Nucleus accumbens (tissue), 56 donors: ENCODE measurements at places on chromosomes 11 and 22.

- no peak for DNase-seq
Observed at GRCh38 chr11:123742031-123742723, 717 bp upstream of the ZNF202 start.

GRCh38 chr22:45547731-45548130, 45.0 kb downstream of the FBLN1 start:
- no peak for DNase-seq

DNA sequence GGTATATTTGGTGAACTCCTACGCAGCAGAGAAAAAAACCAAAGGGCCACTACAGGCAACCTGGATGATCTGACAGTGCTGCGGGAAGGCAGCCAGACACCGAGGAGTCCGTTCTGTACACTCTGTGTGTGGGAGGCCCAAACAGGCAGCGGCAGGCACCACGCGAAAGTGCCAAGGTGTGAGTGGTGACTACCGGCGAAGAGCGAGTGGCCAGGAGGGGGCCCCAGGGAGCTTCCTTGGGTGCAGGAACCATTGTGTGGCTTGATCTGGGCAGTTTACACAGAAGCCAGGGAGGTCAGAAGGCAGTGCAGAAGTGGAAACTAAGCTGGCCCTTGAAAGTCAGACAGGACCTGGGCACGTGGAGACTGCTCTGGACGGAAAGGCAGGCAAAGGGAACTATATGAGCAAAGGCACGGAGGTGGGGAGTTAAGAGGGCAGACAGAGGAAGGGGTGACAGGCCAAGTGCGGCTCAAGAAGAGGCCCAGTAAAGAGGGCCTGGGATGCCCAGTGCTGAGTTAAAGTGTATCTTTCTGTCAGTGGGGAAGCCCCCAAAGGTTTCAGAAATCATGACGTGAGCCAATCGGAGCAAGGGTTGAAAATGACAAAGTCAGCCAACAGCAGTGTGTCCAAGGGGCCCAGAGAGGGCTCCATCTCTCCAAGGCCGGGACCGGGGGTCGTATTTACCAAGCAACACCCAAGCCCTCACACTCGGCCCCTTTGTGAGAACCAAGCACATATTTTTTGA, 10.6 kb downstream of the TMEM184B start:
- peak; percentile 61 for DNase-seq

DNA sequence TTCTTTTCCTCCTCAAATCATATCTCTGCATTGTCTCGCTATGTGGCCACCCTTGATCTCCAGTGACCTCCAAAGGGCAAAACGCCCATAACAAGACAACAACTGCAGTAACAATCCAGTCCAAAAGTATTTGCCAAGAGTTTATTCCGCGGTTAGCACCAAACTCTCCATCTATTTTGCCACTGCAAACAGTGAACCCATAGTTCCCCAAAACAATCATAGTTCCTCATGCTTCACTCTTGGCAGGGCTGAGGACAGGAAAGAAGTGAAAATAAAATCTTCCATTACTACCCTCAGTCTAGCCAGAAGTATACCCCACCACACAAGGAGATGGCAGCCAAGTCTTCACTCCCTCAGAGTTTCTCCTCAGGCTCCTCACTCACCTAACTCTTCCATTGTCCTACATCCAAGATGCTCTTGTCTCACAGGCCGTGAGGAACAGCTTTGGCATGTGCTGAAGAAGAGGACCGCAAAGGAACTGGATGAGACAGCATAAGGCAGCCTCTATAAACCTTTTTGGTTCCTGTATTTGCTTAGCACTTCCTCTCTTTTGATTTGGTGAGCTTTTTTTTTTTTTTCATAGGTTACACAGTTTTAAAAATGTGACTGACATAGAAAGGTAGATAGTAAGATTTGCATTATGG, at the start of gene LPXN:
LPXN (minus strand) TSS at position 480 of the 644 bp plus-strand sequence; CDS start at position 396, 84 bp downstream.
- DNase-seq = no peak

GRCh38 chr22:38125038-38125610, 14.6 kb upstream of the BAIAP2L2 start:
- no peak for DNase-seq

DNA sequence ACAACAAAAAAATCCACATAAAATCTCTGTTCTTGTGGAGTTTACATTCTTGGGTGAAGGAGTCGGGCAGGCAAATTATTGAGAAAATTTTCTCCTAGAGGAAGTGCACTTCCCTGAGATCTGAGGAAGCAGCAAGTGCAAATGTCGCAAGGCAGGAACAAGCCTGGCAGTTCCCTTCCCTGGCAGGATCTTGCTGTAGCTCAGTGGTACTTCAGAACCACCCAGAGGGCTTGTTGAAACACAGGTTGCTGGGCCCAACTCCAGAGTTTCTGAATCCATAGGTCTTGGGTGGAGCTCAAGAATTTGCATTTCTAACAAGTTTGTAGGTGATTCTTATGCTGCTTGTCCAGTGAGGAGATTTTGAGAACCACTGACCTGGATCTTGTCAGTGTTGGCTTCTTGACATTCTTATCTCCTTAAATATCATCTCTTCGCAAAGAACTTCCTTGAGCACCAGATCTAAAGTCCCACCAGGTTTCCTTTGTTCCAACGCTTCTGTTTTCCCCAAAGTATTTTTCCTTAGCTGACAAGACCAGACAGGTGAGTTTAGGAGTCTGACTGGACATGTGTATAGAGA, 9.6 kb downstream of the QSER1 start:
- DNase-seq = no peak

GRCh38 chr11:124745835-124746620, 6.0 kb downstream of the VSIG2 start:
- no peak for DNase-seq

DNA sequence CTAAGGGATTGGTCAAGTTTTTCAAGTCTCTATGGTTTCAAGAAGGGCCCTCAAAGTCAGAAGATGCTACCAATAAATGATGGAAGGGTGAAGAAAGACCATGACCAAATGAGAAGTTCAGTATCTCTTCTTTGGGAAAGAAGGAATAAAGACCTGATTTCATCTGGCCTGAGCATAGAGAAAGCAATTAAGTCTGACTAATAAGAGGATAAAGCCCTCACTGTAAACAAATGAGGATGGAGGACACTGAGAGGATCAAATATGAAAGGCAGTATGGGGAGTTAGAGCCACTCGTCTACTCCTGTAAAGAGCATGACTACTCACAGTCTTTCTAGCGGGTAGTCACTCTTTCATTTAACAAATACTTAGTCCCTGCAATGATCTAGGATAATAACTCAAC, 44.6 kb downstream of the FAM168A start:
- no peak for DNase-seq

GRCh38 chr22:26713823-26714449, 56.5 kb downstream of the MIAT start:
- no peak for DNase-seq

DNA sequence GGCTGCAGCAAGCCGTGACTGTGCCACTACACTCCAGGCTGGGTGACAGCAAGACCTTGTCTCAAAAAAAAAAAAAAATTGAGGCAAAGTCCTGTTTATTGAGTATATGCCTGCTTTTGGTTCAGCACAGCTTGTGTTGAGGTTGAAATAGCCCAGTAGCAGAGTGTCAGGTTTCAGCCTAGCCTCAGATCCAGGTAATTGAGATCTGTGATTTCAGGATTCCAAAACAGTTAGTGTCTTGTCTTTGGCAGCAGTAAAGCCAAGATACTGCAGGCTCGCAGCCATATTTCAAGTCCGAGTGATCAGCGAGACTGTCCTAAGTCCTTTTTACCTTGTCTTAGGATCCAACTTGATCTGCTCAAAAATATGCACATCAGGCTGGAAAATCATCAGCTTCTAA, 27.0 kb downstream of the CUL5 start:
- no peak for DNase-seq

DNA sequence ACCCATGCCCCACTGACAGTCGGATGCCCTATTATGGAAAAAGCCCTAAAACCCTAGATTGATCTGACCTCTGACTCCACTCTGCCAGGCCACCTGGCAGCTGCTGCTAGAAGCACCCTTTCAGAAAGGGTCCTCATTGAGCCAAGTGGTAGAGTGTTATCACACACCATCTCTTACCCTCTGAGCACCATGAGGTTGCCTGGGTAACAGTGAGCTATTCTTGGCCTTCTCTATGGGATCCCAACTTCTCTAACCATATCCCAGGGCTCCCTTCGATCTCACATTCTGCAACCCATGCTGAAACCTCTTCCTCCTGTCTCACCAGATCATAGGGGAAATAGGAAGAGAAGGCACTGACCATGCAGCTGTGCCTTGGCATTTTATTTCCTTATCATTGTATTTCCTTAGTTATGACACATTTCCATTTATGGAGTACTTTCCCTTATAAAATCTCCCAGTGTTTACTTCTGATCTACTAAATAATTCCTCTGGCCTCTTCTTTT, 52.7 kb downstream of the MPPED2 start:
- DNase-seq = no peak

GRCh38 chr11:95358511-95359340, 127.7 kb upstream of the SESN3 start:
- no peak for DNase-seq

- DNase-seq = no peak
Observed at GRCh38 chr22:36613958-36614357, 85.0 kb upstream of the EIF3D start.

GRCh38 chr11:27614092-27614491, 86.2 kb downstream of the BDNF start:
- DNase-seq = no peak

DNA sequence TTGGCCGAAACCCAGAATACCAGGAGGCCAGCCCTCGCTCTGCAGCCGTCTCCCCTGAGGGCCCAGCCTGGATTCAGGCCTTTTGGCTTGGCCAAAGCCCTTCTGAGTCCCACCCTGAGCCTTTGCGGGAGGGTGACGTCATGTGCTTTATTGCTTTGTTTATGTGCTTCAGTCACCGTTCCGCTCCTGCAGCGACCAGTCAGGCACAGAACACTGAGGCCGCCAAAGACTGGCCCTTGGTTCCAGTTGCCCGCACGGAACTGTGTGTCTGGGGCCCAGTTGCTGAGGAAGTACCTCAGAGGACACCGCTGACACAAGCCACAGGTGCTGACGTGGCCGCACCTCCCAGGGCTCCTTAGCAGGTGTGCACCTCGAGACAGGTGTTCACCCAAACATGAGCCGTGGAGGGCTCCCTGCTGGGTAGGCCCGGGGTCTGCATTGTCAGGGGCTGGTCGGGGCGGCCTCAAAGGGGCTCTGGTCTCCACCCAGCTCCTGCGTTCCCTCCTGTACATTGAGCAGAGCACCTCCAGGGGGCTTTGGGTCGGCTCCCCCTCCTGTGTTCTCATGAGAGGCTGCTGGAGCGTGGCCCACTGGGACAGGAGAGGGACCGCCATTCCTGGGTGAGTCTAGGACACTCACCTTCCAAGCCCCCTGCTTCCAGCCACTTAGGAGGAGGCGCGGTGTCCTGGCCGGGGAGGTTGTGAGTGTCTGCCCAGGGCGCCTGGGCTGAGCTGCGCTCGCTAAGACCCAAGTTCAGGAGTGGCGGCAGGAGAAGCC, 376.8 kb downstream of the TBC1D22A start:
- DNase-seq = no peak

DNA sequence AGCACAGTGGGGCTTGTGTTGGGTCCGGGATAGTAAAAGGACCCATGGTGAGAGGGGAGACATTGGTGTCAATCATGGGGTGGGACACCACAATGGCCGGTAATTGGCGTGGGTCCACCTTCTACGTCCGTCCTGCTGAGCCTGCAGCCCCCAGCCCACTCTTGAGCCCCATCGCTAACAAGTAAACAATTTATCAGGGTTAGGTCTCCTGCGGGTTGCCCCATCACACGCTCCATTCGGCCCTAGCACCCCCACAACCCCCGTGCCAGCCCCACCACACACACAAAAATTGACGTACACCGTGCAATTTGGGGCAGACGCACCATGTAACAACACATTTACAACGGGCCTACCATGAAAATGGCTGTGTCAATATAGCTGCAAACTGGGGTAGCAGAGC, 86.5 kb upstream of the HTATIP2 start:
- DNase-seq = no peak

DNA sequence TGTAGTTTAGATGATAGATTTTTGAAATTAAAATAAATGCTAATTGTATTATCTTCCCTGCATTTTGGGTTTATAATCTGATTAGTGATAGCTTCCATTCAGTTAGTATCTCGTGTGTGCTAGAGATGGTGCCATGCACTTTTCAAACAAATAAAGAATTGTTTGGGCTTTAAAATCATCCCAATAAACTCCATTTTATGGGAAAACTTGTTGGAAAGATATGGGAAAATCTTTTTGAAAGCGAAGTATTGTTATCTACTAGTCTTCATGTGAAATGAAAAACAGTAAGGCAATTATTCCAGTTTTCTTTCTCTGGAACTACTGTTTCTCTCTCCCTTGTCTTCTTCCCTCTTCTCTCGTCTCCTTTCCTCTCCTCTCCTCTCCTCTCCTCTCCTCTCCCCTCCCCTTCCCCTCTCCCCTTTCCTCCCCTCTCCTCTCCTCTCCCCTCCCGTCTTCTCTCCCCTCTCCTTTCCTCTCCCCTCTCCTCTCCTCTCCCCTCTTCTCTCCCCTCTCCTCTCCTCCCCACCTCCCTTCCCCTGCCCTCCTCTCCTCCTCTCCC, 27.9 kb upstream of the MUC15 start:
- DNase-seq = no peak

- DNase-seq = no peak
Observed at GRCh38 chr11:126339863-126340434, 15.5 kb upstream of the ST3GAL4 start.

DNA sequence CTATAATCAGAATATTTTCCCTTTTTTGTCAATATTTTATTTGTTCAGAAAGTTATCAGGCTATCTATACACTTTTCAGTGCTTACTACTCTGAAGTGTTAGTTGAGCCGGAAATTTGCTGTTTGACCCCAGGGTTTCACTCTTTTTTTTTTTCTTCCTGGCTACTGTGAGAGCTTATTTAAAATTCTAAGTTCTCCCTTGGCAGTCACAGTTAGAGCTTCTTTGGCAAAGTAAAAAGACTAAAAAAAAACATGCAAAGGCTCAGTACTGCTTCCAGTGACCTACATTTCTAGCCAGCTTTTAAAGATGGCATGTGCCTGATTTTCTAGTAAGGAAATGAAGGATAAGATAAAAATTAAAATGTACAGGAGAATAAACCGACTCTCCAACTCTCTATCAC, 48.4 kb downstream of the ELP4 start:
- DNase-seq = no peak

DNA sequence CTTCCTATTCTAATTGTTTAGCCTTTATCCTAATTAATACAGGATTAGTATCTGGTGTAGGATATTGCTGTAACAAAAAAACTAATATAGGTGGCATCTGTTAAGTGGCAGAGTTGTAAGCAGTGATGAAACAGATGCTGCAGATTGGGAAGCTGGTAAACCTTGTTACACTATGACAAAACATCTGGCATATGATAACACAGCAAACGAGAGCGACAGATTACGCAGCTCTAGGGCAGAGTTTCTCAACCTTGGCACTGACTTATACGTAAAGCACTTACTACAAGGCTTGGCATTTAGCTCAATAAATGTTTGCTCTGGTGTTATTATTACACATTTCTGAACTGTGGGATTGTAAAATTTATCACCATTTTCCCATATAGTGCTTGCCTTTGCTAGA, 137.0 kb downstream of the ATG16L2 start:
- DNase-seq = no peak

DNA sequence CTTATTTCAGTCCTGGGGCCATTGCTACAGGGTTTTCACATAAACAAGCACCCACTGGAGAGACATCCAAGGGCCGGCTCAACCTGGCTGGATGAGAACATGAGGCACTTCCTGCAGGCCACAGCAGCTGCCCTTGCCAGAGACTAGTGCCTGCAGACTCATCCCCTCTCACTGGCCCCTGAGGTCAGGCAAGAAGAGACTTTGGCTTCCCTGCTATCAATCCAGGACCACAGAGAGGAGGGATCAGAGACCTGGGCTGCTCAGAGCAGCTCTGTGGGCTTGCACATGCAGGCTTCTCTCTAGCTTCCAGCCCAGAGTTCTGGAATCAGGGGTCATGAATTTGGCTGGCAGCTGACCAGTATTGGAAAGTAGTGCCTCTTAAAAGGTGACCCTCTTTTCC, 79.5 kb downstream of the CABIN1 start:
- DNase-seq = no peak
